ENCODE measurements at places on chromosomes 6 and 20. TPM values are rescaled to one million over a fixed set of nuclear protein-coding genes. Genes with fewer than 3 reads are reported as not detected.

The BPIFB4 gene
- total RNA-seq, result not detected

The EBF4 gene
- total RNA-seq, result 4.9 TPM

The IRF4 gene
- 0.22 TPM for total RNA-seq

The COL10A1 gene
- total RNA-seq, result 0.05 TPM

The C20orf173 gene
- not detected for total RNA-seq

The PACSIN1 gene
- total RNA-seq, result 15.2 TPM

- no peak for DNase-seq
- H3K27ac ChIP-seq, result peak overlapping the region; percentile 54
- H3K4me1 ChIP-seq, result peaks cover 6% of the 10 kb centered on the region
- H3K36me3 ChIP-seq, result no peaks in the 10 kb centered on the region
- peaks cover 6% of the 10 kb centered on the region for H3K27me3 ChIP-seq
- H3K4me3 ChIP-seq, result no peak overlapping the region
Measured at GRCh38 chr6:137978252-137978896, 111.3 kb downstream of the TNFAIP3 start.

- no peaks in the 10 kb centered on the region for H3K4me1 ChIP-seq
- DNase-seq, result no peak
- H3K36me3 ChIP-seq, result no peaks in the 10 kb centered on the region
- no peaks in the 10 kb centered on the region for H3K27me3 ChIP-seq
Measured at GRCh38 chr6:9272671-9273070, 837.3 kb upstream of the SLC35B3 start.

DNA sequence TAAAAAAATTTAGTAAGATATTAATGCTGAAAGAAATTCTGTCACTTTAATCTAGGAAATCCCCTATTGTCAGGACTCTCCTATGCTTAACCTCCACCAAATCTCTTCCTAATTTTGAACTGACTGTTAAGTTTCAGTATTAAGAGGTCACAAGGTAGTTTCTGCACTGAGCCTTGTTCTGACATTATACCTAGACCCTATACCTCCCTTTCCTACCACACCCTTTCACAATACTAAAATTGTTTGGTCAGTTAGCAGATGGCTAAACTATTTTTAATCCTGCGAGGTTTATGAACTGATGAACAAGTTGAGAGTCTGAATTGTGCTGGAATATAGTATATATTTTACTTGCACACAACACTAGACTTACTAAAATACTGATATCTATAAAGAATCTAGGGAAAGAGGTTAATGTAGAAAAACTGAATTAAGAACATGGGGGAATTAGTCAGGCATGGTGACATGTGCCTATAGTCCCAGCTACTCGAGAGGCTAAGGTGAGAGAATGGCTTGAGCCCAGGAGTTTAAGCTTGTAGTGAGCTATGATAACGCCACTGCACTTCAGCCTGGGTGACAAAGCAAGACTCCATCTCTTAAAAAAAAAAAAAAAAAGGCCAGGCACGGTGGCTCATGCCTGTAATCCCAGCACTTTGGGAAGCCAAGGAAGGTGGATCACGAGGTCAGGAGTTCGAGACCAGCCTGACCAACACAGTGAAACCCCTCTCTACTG lies 51.5 kb downstream of the HBS1L start:
- no peak overlapping the region for H3K27ac ChIP-seq
- H3K4me3 ChIP-seq, result no peak overlapping the region
- H3K27me3 ChIP-seq, result no peaks in the 10 kb centered on the region
- DNase-seq, result no peak

DNA sequence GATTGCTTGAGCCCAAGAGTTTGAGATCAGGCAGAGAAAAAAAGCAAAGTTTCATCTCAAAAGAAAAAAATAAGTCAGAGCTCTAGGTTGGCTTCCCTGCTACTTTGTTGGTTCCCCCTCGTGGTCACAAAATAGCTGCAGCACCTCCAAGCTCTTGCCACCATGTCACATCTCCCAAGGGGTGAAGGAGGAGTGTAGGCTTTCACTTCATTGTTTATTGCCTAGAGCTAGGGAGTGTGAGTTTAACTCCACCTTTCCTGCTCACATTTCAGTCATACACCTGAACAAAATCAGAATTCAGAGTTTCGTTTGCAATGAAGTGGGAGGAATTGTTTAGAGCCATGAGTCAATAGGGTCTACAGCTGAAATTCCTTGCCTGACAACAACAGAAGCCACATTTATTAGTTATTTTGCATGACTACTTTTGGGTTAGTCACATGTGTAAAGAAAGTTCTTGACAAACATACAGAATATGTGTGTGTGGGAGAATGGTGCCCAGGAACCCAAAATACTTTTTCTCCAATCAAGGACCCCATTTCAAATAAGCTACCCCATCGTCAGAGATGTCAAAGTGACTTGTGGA lies 56.2 kb upstream of the UFL1 start:
- H3K4me3 ChIP-seq, result no peak overlapping the region
- H3K36me3 ChIP-seq, result no peaks in the 10 kb centered on the region
- DNase-seq, result no peak

DNA sequence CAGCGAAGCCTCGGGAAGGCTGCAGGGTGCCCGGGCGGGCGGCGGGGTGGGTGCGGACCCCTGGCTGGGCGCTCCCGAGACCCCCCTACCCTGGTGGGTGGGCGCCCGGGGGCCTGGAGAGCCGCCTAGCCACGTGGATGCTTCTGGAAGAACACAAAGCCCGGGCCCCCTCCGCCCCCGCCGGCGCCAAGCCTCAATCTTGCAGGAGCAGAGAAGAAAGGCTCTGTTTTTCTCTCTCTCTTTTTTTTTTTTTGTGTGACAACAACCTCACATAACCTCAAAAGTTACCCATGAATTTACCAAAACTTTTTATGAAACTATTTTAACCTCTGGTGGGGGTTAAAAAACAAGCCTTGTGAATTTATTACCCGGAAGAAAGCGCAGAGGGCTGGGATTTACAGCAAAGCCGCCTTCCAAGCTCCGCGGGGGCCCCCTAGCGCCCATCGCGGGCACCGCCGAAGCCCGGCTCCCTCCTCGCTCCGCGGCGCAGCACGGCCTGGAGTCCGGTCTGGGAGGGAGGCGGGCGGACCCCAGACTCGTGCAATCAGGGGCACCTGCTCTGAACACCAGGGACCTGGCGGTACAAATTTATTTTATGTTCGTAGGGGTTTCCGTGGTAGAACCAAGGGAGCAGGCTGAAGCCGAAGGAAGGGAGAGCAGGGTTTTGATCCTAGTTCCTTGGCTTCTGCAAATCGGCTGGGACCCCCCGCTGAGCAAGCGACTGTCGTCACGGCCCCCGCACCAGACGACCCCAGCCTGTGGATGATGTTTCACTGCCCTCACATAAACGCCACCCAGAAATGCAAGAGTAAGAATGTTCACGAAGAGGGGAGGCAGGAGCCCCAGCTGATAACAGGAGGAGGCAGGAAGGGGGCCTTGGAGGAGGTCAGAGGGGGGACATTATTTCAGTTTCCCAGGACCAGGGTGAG lies 58.9 kb downstream of the ZNF831 start:
- peak overlapping the region; percentile 77 for H3K27ac ChIP-seq
- H3K36me3 ChIP-seq, result no peaks in the 10 kb centered on the region
- H3K27me3 ChIP-seq, result peaks cover 55% of the 10 kb centered on the region
- H3K4me3 ChIP-seq, result peak overlapping the region; percentile 71
- peaks cover 24% of the 10 kb centered on the region for H3K4me1 ChIP-seq

DNA sequence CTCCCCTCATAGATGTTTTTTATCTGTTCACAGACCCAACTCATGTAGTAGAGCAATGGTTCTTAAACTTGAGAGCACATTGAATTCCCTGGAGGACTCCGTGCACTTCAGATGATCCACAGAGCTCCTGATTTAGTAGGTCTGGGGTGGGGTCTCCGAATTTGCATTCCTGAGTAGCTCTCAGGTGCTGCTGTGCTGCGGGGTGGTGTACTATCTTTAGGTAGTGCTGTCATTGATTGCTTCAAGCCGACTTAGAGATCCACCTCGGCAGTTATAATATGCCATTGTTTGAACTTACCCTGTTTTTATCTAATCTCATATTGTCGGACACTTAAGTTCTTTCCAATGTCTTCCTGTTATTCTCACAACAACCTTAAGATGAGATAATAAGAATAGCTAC lies 45.0 kb downstream of the BMP2 start:
- H3K36me3 ChIP-seq, result no peaks in the 10 kb centered on the region
- no peak overlapping the region for H3K4me3 ChIP-seq
- no peak overlapping the region for H3K27ac ChIP-seq
- peaks cover 39% of the 10 kb centered on the region for H3K27me3 ChIP-seq

- H3K27me3 ChIP-seq, result peaks cover 4% of the 10 kb centered on the region
- no peaks in the 10 kb centered on the region for H3K36me3 ChIP-seq
- no peak for DNase-seq
- no peak overlapping the region for H3K4me3 ChIP-seq
Measured at GRCh38 chr6:56242346-56242745, 5.0 kb downstream of the COL21A1 start.

DNA sequence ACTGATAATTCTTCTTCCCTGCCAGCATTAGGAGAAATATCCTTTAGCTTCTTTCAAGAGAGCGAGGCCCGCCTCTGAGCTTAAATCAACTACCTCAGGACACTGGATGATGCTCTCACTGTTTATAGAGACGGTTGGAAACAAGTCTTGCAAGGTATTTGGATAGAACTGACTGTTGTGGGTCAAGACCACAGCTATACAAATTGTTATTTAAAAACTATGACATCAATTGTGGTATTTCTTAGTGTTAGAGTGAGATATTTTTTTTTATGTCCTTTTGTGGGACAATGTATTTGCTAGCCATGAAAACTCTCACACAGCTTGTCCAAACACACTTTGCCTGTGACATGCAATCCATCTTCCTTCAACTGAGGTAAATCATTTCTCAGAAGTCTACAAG lies 136.3 kb upstream of the PHACTR1 start:
- H3K27me3 ChIP-seq, result no peaks in the 10 kb centered on the region
- H3K4me3 ChIP-seq, result no peak overlapping the region
- DNase-seq, result no peak
- peaks cover 8% of the 10 kb centered on the region for H3K4me1 ChIP-seq

- H3K36me3 ChIP-seq, result no peaks in the 10 kb centered on the region
- peaks cover 6% of the 10 kb centered on the region for H3K4me1 ChIP-seq
- H3K27me3 ChIP-seq, result peaks cover 12% of the 10 kb centered on the region
- no peak overlapping the region for H3K27ac ChIP-seq
Measured at GRCh38 chr6:7502743-7503142, 38.7 kb upstream of the DSP start.

- no peak for DNase-seq
- H3K4me1 ChIP-seq, result no peaks in the 10 kb centered on the region
- H3K36me3 ChIP-seq, result no peaks in the 10 kb centered on the region
- no peak overlapping the region for H3K4me3 ChIP-seq
- H3K27ac ChIP-seq, result no peak overlapping the region
- H3K27me3 ChIP-seq, result no peaks in the 10 kb centered on the region
Measured at GRCh38 chr6:138377042-138377441, 663 bp upstream of the SMIM28 start.

DNA sequence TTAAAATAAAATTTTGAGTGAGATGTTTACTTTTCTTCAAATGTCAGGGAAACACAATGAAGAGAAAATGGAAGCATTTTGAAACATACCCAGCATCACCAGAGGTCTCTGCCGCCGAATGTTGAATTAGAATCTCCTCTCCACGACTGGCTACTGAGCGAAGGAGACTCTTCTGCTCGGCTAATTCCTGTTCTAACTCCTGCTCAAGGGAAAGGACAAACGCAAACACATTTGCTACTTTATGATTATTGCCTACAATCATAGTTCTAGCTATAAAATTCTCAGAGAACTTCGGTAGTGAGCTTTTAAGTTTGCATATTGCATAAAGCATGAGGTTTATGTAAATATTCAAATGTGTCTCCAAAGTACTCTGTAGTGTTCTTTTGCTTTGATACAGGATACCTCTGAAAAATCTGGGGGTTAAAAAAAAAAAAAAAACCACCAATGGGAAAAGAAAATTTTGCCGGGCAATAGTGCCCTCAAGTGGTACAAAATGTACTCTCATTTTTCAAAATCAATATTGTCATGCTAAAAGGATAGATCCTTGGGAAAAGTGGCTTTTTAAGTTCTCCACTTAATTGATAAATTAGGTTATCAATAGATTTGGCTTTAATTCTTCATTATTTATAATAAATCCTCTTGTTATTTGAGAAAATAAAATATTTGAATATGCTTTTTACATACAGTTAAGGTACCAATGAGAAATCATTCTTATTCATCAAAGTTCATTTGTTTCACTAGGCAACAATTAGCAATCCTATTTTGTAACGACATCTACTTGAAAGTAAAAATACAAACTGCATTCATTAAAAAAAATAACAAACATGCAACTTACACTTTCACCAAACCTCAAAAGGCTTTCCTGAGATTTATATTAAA lies 369.0 kb downstream of the SYNE1 start:
- no peaks in the 10 kb centered on the region for H3K27me3 ChIP-seq
- H3K4me1 ChIP-seq, result peaks cover 62% of the 10 kb centered on the region
- peak overlapping the region; percentile 85 for H3K27ac ChIP-seq
- no peak overlapping the region for H3K4me3 ChIP-seq
- H3K36me3 ChIP-seq, result peaks cover 44% of the 10 kb centered on the region

DNA sequence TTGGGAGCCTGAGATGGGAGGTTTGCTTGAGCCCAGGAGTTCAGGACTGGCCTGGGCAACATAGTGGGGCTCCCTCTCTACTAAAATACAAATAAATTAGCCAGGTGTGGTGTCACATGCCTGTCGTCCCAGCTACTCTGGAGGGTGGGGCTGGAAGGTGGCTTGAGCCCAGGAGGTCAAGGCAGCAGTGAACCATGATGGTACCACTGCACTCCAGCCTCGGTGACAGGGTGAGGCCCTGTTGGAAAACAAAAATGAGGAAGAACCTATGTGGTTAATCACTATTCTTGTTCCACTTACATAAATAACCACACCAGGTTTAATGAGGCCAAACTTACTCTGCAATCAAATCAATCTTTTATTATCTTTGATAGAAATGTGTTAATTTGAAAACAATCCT lies 5.4 kb downstream of the PPDPF start:
- H3K4me3 ChIP-seq, result no peak overlapping the region
- DNase-seq, result no peak
- peaks cover 25% of the 10 kb centered on the region for H3K4me1 ChIP-seq

- H3K36me3 ChIP-seq, result no peaks in the 10 kb centered on the region
- H3K27me3 ChIP-seq, result no peaks in the 10 kb centered on the region
- peaks cover 19% of the 10 kb centered on the region for H3K4me1 ChIP-seq
- DNase-seq, result no peak
- peak overlapping the region; percentile 56 for H3K27ac ChIP-seq
Measured at GRCh38 chr20:50501972-50502745, 8.0 kb upstream of the PTPN1 start.

GRCh38 chr6:41711323-41712038 lies 23.9 kb downstream of the TFEB start:
- no peak overlapping the region for H3K4me3 ChIP-seq
- H3K36me3 ChIP-seq, result no peaks in the 10 kb centered on the region
- peak overlapping the region; percentile 92 for H3K27ac ChIP-seq
- no peaks in the 10 kb centered on the region for H3K27me3 ChIP-seq
- DNase-seq, result no peak

GRCh38 chr20:7714549-7714948 lies 225.7 kb downstream of the HAO1 start:
- no peak for DNase-seq
- no peak overlapping the region for H3K4me3 ChIP-seq
- no peaks in the 10 kb centered on the region for H3K4me1 ChIP-seq

GRCh38 chr6:128557081-128557480 lies 36.7 kb upstream of the PTPRK start:
- no peaks in the 10 kb centered on the region for H3K27me3 ChIP-seq
- no peaks in the 10 kb centered on the region for H3K36me3 ChIP-seq
- DNase-seq, result no peak

GRCh38 chr20:23037017-23037481 lies 1.9 kb downstream of the SSTR4 start:
- no peak overlapping the region for H3K4me3 ChIP-seq
- H3K36me3 ChIP-seq, result no peaks in the 10 kb centered on the region
- no peak for DNase-seq
- no peak overlapping the region for H3K27ac ChIP-seq
